Activated T-cell treated with anti-CD3 and anti-CD28 coated beads, Interleukin-2, amount 50 U/mL, for 72 hours (primary cell): ENCODE measurements at places on chromosomes 2 and 18.

- DNase-seq: no peak
Observed at GRCh38 chr18:13720847-13721246, 5.5 kb downstream of the FAM210A start.

DNA sequence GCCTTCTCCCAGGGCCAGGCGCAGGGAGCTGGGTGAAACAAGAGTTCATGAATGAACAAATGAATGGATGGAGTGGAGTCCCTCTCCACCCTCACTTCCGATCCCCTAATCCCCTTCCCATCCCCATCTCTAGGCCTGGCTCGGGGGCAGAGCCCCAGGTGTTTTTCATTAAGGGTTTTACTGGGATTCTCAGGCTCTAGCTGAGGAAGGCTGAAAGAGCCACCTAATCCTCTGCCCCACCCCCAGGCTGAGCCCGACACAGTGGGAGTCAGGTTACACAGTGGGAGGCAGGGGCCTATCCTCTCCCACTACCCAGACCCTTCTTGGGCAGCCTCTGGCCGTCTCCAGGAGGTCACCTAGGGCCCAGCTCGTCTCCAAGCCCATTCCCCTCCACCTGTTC is 36.1 kb downstream of the SDC1 start:
- DNase-seq: no peak

DNA sequence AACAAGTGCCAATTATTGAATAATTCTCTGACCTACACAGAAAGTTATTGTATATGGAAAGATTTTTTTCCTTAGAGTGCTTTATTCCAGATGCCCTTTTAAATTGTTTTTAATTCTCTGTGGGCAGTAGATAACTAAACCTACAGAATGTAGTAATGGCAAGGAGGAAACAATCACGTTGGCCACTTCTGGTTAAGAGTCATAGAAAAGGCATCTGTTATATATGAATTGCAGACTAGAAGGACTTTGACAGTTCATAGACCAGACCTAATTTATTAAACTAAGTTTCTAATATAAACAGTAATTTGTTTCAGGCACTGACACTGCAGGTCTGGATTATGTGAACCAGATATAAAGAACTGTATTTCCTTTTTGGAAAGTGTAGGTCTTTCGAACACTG is 607.5 kb downstream of the PLCL1 start:
- no peak for DNase-seq

DNA sequence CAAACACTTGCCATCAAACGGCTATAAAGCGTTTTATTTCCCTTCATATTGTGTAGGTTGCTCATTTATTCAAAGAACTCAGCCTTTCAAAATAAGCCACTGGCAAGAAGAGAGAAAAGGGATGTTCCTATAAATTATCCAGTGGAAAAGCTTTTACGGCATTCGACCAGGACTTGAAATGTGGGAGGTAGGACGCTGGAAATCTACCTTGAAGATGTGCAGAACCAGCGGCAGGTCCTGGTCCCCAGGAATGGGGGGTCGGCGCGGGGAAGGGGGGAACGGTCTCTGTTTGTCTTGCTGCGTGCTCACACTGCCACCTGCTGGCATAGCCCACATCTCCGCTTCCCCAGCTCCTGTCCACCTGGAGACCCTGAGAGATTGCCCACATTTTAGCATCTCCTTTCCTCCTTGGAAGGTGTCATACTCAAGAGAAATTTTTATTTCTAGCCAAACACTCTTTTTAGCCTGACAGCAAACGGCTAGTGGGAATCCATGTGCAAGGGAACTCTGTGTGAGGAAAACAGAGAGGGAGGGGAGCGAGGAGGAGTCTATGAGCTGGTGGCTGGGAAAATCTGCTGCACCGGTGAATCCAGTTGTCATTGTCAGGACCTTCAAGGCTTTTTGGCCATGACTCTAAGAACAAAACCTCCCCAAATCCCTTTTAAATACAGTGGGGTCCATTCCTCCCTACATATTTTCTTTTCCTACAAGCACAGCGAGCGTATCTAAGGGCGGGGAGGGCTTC is 349.0 kb upstream of the PKDCC start:
- DNase-seq: peak; percentile 22

GRCh38 chr18:58915006-58915799 is 50.5 kb downstream of the ZNF532 start:
- DNase-seq: no peak

DNA sequence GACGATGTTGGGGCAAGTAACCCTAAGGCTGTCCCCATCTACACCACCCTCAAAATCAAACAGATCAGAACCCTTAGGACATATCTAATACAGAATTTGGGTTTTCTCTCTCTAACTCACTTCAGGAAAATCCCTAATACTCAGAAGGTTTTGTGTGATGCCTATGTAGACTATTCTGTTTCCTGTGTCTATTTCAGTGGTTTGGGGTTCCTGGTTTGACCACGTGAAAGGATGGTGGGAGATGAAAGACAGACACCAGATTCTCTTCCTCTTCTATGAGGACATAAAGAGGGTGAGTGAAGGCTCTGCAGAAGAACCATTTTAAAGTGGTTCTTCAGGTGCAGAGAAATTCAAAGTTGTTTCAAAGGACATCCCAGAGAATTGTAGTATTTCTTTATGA is 16.3 kb downstream of the SULT1C2 start:
- no peak for DNase-seq

- no peak for DNase-seq
Observed at GRCh38 chr2:234747032-234747431, 204.8 kb upstream of the SH3BP4 start.

DNA sequence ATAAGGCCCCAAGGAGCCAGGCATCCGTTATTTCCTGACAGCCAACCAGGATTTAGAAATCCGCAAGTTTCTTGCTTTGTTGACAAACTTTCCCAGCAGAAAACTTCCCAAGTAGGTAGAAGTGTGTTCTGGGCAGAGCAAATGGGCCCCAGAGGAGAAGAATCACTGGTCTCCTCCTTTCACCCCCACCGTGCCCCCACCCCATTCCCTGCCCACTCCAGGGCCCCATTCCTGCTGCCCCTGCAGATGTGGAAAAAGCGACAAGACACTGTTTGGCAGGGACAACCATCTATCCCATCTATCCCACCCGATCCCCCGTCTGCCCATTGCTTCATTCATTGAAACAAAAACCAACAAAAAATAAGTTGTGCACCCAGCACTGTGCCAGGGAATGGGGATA is 10.2 kb upstream of the FAHD2A start:
- no peak for DNase-seq

GRCh38 chr2:229335877-229336346 is 64.8 kb upstream of the PID1 start:
- no peak for DNase-seq

GRCh38 chr2:152464851-152465470 is 130.0 kb downstream of the FMNL2 start:
- DNase-seq: no peak

GRCh38 chr2:175523001-175523400 is 341.5 kb upstream of the ATP5MC3 start:
- DNase-seq: no peak

DNA sequence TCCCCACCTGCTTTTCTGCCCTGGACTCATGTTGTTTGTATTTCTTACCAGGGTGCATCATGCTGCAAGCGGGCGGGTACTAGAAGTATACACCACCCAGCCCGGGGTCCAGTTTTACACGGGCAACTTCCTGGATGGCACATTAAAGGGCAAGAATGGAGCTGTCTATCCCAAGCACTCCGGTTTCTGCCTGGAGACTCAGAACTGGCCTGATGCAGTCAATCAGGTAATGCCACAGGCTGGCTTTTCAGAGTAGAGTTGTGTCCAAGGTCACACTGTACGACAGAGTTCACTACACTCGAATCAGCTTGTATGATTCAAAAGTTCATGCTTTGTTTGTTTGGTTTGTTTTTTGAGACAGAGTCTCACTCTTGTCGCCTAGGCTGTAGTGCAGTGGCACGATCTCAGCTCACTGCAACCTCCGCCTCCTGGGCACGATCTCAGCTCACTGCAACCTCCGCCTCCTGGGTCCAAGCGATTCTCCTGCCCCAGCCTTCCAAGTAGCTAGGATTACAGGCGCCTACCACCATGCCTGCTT is 19.4 kb downstream of the SRSF7 start:
- no peak for DNase-seq

- no peak for DNase-seq
Observed at GRCh38 chr2:204452464-204453023, 92.7 kb upstream of the PARD3B start.

DNA sequence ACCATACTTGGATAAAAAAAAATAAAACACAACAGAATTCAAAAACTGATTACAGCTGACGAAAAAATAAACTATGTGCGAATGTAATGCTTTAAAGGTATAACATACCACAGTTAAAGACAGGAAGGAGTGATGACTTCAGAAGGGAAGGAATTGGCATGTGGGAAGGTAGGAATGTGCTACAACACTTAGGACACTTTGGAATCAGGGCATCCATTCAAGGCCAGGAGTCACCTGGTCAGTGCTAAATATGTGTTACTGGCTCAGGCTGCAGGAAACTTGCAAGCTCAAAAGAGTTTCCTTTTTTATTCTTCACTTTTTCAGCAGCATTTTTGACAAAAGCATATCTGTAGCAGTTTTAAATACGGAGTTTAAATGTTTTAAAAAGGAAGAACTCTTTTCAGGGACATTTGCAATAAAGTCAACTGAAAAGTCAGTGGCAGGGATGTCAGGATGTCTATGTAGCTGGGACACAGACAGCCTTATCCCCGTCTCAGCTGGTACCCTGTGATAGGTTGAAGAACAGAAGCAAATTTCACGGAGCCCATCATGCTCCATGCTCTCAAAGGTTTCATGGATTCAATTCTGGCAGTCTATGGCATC is 138.0 kb upstream of the KLHL14 start:
- no peak for DNase-seq

DNA sequence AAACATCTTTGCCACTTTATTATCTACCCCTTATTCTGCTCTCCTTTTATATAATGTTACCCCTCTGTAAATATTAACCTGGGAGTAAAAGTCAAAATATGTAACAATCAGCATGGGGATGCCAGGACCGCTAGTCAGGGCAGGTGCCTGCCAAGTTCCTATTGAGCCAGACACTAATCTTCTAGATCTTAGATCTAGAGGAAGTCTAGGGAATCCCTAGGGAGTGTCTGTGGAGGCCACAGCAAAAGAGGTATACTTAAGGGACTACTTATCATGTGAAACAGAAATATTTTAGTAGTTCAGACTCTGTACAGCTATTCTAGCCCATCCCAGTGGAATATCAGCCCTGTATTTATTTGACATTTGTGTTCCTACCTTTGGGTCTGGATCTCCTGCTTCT is 600.8 kb upstream of the CDH2 start:
- no peak for DNase-seq

DNA sequence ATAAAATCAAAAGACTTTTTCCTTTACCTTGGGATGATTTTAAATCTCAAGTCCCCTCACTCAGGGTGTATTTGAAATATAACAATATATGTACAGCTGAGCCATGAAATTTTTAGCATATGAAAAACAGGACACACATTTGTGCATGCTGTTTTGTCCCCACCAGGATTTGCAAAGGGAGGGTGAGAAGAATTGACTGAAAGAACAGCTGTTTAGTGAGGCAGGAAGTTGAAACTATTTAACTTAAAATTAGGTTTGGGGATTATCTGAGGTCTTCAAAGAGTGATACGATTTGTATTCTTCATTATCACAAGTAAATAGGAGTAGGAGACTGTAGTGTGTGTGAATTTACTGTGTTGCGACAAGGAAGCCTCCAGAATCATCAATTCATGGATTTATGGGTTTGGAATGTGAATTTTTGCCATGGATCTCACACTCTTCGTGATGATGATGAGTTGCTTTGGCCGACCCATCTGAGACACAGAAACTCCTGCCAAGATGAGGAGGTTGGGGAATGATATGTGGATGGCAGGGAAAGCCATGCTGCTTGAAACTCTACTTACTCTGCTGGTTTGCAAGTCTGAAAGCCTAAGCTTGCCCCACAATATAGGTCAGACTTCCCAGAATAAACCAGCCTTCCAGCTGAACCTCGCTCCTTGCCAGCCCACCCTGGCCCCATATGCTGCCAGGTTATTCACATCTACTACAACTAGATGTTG is 31.0 kb upstream of the SPATS2L start:
- DNase-seq: no peak

DNA sequence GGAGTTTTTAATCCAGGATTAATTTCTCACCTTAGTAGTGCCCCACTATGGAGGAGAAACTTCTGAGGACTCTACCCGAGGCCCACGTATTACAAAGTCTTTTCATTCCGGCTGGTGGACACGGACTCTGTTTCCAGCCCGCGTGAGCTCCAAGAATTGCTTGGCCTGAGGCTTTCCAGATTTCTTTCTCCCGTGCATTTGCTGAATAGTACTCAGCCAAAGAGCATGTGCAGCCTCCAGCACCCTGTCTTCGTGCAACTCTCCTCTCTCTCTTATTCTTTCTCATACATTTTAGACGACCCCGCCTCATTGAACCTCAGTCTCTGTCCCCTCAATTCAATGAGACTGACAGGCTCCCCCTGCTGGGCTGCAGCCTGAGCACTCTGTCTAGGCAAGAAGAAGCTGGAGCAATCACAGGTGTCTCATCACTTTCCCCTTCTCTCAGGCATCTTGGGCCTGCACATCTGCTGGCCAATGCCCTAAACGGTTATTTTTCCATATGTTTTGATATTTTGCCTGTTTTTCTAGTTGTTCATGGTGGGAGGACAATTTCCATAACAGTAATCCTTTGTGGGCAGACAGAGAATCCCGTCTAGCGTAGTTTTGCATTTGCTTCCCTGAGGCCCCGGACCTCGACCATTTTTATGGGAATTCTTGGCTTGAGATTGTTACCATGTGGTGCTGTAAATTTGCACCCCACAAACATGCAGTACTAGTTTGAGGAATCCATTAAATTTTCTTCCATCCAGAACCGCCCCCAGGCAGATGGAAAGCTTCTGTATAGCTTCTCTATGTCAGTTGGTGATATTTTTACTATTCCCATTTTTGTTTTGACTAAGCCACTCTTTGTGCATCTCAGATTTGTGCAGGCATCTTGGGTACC is 50.1 kb upstream of the LPIN2 start:
- peak; percentile 73 for DNase-seq

DNA sequence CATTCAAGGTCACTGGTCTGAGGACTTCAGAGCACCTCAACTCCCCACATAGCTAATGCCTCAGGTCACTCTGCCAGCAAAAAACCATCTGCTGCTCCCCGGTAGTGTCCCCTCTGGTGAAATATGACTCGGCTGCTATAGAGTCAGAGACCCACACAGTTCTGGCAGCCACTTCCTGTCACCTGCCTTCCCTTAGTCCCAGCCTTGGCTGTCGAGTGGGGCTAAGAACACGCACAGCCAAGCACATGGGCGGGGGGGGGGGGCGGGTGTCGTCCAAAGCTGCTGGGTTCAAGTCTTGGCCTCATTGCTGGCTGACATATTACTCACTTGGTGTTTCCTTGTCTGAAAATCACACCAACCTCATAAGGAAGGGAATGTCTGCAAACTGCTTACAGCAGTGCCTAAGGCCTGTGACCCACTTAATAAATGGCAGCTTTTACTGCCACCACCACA is 37.5 kb downstream of the POLR1A start:
- DNase-seq: peak; percentile 57

GRCh38 chr2:240642806-240643092 is 17.5 kb downstream of the GPR35 start:
- DNase-seq: no peak

GRCh38 chr2:206886696-206887095 is 52.6 kb upstream of the CPO start:
- no peak for DNase-seq

GRCh38 chr2:142803158-142803557 is 74.3 kb upstream of the KYNU start:
- DNase-seq: no peak
